ENCODE measurements at places on chromosomes 3 and 15. TPM values are rescaled to one million over a fixed set of nuclear protein-coding genes. Genes with fewer than 3 reads are reported as not detected.

DNA sequence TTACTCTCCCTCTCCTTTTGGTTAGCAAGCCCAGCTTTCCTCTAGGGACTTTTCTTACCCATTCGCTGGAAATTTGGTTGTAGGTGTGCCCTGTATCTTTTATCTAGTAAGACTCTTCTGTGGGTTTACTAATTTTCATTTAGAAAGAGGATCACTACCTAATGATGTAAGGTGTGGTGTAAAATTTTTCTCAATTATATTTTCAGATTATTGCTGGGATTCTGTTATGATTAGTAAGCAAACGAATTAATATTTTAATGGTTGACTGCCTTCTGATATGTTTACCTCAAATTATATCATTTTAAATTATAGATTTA is 28.5 kb downstream of the PLCL2 start:
- no peak for DNase-seq

DNA sequence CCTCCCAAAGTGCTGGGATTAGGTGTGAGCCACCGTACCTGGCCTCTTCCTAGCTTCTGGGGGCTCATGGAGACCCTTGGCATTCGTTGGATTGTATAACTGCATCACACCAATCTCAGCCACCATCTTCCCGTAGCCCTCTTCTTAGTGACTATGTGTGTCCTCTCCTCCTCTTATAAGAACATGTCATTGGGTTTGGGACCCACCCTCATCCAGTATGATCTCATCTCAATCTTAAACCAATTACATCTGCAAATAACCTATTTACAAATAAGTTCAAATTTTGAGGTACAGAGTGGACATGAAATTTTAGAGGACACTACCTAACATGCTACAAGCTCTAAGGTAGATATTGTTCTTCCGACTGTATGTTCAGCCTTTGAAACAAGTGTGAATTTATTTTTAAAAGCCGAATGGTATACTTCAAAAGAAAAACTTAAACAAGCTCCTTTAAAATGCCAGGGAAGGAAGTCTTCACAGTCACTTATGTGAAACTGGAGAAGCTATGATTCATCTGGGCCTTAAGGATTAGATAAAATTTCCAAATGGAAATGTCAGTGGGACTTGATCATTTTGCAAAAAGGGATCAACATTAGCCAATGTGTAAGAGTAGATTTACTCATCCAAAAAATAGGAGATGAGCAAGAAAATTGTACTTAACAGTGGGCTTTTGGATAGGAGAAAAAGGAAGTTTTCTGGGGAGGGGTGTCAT is 225.7 kb downstream of the MEX3B start:
- no peak for DNase-seq

DNA sequence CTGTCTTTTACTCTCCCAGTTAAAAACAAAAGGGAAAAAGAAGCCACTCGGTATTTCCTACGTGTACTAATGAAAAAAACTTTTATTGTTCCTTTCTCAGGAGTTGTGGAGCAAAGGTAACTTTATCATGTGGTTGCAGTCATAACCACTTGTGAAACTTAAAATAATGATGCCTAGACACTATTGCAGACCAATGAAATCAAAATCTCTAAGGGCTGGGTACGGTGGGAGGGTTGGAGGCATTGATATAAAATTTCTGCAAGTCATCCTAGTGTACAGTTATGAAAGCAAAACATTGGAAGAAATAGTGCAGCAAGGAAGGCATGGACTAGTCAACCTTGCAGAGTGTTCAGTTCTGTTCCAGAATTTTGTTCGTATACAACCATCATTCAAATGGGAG is 808.8 kb downstream of the TUSC7 start:
- no peak for DNase-seq

Gene PEAK1
- polyA plus RNA-seq = 40.5 TPM

Gene ACY1
- 109 TPM for polyA plus RNA-seq
